ENCODE measurements at places on chromosomes 2 and 18.

GRCh38 chr2:218290316-218291261 lies 1.7 kb downstream of the TMBIM1 start:
- DNase-seq = no peak

DNA sequence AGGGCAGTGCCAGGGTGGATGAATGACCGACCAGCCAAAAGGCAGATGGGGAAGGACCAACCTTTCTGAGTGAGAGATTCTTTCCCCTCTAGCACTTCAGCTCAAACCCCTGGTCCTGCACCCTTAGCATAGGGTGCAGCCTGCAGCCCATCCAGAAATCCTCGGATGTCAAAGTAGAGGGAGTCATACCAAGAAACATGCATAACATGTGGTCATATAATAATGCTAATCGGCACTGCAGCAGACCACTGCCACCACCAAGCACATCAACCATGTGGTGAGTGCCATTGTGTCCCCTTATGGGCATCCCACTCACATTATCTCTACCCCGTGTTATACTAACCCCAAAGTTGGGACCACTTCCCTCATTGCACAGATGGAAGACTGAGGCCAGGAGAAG lies 17.7 kb downstream of the ATOH8 start:
- no peak for DNase-seq

DNA sequence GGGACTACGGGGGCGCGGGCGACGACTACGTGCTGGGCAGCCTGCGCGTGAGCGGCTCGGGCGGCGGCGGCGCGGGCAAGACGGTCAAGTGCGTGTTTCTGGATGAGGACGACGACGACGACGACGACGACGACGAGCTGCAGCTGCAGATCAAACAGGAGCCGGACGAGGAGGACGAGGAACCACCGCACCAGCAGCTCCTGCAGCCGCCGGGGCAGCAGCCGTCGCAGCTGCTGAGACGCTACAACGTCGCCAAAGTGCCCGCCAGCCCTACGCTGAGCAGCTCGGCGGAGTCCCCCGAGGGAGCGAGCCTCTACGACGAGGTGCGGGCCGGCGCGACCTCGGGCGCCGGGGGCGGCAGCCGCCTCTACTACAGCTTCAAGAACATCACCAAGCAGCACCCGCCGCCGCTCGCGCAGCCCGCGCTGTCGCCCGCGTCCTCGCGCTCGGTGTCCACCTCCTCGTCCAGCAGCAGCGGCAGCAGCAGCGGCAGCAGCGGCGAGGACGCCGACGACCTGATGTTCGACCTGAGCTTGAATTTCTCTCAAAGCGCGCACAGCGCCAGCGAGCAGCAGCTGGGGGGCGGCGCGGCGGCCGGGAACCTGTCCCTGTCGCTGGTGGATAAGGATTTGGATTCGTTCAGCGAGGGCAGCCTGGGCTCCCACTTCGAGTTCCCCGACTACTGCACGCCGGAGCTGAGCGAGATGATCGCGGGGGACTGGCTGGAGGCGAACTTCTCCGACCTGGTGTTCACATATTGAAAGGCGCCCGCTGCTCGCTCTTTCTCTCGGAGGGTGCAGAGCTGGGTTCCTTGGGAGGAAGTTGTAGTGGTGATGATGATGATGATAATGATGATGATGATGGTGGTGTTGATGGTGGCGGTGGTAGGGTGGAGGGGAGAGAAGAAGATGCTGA lies 1.4 kb downstream of the SOX11 start:
- DNase-seq = peak; percentile 68

DNA sequence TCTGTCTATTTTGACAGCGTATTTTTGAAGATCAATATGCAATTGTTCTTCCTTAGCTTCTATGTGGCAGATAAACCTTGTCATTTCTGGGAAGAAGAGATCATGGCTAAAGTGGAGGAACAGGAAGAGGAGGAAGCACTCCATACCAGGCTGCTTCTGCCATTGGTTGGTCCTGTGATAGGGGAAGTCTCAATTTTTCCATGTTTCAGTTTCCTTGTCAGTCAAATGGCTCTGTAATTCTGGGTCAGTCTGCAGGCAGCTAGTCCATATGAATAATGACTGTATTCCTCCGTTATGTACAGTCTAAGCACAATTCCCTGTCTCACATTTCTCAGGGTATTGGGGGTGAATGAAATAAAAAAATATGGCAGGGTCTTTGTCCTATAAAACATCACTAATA lies 277.6 kb upstream of the CXCR4 start:
- no peak for DNase-seq

DNA sequence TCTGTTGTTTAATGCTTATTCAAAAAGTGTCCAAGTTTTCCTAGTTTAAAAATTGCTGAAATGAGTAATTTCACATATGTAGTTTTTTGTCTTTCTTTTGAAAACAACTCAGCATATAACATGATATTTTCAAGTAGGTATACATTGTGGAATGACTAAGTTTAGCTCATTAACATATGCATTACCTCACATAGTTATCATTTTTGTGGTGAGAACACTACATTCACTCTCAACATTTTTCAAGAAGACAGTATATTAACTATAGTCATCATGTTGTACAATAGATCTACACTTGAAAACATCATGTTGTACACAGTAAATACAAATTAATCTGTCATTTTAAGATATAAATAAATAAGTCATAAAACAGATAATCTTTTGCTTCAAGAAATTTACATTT lies 340.0 kb downstream of the CCDC85A start:
- no peak for DNase-seq

GRCh38 chr2:68235090-68235489 lies 17.2 kb downstream of the PPP3R1 start:
- DNase-seq = no peak

DNA sequence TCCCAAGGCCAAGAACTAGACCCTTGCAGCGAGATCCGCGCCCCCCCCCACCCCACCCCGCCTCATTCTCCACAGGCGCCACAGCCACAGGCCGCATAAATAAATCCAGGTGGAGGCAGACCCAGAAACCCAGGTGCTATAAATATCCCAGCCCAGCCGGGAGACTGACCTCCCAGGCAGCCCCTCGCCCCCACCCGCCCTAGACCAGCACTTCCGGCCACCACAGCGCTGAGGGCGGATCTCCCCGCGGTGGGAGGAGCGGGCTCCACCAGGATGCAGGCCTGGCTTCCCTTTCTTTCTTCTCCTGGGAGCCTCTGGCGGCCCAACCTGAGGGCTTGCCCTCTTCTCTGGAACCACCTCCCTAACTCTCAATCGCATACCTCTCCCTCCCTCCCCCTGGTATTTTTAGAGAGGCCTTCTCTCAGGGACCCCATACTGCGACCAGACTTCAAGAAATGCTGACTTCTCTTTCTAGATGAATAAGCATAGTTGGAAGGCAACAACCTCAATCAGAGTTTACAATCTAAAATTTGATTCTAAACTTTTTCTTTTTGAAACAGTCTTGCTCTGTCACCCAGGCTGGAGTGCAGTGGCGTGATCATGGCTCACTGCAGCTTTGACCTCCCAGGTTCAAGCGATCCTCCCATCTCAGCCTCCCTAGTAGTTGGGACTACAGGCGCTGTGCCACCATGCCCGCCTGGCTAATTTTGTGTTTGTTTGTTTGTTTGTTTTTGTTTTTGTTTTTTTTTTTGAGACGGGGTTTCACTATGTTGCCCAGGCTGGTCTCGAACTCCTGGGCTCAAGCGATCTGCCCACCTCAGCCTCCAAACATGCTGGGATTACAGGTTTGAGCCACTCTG lies 55.0 kb downstream of the PKDCC start:
- DNase-seq = no peak

DNA sequence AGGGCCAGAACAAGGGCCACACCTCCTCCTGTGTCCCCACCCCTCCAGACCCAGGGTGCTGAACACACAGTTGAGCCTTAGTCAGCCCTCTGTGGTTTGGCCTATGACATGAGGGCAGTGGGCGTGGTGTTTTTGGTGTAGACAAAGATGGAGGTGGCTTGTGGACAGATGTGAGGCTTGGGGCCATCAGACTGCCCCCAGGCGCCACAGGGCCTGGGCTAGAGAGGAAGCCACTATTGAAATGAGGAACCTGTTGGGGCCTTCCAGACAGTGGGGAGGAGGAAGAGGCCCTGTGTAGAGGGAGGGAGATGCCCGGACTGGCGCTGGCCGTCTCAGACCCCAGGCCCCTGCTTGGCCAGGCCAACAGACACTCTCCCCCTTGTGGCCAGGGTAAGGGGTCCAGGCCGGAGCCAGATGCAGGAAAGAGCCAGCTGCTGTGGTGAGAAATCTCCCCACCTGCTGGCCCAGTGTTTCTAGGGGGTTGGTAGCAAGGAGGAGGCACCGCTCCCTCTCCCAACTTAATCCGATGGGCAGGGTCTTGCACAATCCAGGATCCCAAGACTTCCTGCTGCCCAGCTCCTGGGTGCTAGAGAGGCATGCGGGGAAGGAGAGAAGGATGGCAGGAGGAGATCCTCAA lies 53.8 kb downstream of the SMAD7 start:
- DNase-seq = no peak

- no peak for DNase-seq
These were observed 300.4 kb upstream of the NETO1 start for GRCh38 chr18:73168236-73168635.

GRCh38 chr2:234670806-234671205 lies 173.9 kb upstream of the ARL4C start:
- peak; percentile 24 for DNase-seq

- no peak for DNase-seq
These were observed 3.9 kb downstream of the ABCB11 start for GRCh38 chr2:169027234-169027633.

Data from NCI-H2171 treated with DMSO at 0.1 percent for 48 hours (cell line).